Activated CD4-positive, CD25-positive, alpha-beta regulatory T cell (primary cell): ENCODE measurements at places on chromosomes 5 and 9.

DNA sequence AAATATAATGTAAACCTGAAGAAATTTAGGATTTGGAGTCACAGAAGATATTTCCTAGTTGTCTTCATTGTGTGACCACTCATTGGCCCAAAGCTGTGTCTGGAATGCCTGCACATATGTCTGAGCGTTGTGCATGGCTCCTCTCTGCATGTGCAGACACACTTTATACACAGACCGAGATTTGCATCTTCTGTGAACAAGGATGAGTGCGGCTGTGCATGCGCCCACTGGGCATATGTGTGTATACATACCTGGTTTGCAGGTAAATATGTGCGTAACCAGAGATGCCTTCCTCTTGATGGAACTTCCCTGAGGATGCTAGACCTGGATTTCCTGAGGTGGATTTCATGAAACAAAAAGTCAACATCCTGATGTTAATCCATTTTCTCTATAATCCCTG lies 19.1 kb downstream of the PHF2 start:
- DNase-seq, result no peak

DNA sequence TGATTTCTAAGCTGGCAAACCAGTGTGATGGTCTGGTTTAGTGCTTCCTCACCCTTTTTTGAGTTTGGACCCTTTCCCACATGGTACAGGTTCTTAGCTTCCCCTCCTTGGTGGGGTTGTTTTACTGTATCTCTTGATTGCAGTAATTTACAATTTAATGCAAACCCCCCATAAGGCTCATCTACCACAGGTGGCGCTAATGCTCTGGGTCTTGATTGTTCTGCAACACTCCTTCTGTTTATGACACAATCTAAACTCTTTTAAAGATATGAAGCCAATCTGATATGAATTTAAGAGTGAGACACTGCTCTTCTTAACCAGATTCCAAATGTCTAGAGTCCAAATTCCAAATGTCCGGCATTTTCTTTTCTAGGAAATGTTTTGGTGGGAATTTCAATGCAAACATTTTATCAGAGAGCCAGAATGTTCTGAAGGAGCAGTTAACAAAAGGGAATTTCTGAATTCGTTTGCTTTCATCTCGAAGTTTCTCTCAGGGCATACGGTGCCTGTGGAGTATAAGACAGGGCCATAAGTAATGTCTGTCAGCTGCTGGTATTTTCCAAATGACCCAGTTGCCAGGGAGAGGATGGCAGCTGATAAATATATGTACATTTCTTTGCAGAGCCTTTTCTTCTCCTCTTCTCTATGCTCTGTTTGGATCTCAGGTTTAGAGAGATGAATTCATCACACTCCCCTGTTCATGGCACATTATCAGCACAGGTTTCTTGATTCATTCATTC lies 246.8 kb downstream of the ARHGAP26 start:
- DNase-seq, result no peak

GRCh38 chr9:133560311-133560710 lies 25.8 kb downstream of the ADAMTSL2 start:
- DNase-seq, result no peak

DNA sequence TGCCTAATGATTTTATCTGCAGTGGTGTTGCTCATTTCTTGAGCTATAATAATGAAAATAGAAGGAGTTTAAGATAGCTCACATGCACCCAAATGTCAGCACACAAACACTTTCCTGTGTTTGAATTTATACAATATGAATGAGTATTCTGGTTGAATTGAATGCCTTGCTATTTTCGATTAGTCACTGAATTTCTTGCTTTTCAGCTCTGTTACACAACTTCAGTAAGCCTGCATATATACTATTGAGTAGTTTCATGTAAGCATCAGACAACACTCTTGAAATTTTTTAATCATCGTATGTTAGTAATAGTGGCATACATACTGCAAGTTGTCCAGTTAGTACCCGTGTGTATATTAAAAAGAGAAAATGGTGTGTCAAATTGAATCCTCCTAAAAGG lies 281.5 kb upstream of the GRIA1 start:
- DNase-seq, result no peak

DNA sequence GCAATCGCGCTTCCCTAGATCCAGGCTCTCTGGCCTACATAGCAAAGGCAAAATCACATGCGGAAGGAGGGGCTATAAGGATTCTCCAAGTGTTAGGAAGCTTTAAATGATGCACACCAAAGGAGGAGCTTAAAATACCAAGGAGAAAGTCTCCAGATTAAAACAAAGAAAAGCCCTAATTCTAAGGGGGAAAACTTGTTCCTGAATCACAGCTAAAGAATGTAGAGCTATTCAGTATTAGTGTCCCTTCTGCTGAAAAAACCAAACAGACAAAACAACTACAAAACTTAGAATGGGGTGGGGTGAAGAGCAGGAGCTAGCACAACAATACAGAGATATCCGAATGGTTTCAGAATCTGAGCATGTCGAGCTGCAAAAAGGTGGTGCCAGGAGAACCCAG lies 213.7 kb downstream of the DCP2 start:
- no peak for DNase-seq

DNA sequence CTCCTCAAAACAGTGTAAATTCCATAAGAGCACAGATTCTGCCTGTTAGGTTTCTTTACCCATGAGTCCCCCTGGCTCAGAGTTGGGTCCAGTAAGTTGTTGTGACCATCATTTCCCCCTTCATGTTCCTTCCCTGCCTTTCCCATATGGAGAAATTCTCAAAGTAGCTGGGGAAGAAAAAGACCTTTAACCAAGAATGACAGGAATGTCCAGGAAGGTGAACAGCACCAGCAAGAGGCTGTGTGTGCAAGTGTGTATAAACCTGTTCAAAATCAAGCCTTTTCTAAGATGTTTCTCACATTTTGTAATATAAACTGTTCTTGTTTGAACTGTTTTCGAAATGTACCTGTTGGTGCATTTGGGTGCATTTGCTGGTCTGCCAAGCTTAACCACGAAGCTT lies 238.2 kb downstream of the SLIT3 start:
- no peak for DNase-seq

DNA sequence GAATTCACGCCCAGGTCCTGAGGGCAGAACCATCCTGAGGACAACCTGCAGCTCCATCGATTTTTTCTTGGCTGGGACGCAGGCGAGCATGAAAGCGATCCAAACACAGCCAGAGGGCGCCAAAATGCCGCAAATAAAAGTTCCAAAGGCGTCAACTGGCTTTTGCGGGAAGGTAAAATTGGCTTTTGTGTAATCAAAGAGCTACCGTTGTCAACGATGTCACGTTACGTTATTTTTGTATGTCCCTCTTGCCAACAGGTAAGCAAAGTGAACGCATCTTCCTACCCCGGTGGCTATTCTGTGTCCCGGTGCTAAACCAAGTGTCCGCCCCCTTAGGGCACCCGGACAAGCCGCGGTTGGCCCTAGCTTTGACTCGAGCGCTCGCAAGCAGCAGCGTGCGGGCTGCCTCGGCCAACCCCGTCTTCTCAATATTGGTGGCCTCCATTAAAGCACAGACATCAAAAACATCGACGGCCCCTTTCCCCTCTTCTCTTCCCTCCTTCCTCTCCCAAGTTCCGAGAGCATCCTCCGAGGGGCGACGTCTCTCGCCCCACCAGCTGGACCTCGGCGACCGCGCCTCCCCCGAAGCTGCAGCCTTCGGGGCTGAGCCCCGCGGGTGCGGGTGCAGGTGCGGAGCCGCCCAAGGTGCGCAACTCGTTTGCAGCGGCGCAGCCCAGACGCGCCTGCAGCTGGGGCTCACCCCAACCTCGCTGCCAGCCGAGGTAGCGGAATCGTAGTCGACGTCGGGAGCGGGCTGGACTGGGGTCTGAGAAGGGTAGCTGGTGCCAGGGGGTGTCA lies 1.1 kb upstream of the BASP1 start:
- no peak for DNase-seq

GRCh38 chr5:57338068-57338867 lies 144.3 kb downstream of the ACTBL2 start:
- no peak for DNase-seq

DNA sequence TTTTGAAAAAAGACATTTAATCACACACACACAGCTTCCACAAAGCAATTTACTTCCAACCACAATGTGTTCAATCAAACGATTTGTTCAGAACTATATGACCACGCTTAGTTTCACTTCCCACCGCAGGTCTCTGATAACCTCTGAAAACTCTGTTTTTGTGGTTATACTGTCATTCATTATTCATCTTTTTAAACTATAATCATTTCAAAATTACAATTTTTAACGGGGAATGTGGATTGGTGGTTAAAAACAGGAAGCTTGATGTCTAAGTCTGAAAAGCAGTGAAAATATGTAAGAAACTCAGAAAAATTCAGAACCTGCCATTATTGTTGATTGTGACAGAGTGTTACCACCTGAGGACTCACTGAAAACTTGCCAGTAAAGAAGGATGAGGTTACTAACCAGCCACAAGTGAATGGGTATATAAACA lies 12.7 kb upstream of the TMEM174 start:
- DNase-seq, result no peak

DNA sequence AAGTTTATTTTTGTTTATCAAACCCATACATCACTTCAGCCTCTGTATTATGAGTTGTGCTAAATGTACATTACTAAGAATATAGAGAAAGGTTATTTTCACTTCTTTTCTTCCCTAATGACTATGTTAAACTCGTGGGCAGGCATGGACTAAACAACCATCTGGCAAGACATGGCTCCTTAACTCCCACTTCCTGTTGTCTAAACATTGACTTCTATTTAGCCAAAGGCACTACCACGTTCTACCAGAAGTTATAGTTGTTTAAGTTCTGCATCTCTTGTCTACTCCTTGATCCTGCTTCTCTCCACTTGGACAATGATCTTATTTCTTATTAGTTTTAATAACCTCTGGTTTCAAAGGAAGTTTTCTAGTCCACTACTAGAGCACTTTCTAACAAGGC lies 136.1 kb downstream of the MACIR start:
- DNase-seq, result no peak

DNA sequence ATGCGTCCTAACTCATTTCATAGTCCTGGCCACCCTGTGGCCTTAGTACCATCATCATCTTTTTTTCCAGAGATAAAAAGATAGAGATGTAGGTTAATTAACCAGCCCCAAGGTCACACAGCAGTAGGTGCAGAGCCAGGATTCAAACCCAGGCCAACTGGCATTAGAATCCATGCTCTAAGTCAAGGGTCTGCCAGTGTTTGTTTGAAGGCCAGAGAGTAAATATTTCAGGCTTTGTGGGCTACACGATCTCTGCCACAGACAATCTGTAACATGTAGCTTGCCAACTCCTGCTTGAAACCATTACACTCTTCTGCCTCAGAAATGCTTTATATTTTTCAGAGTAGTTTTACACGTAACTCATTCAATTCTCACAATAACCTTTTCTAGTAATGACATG lies 119.6 kb downstream of the EFNA5 start:
- no peak for DNase-seq

- no peak for DNase-seq
Observed at GRCh38 chr5:151961557-151961956, 36.9 kb upstream of the GLRA1 start.

DNA sequence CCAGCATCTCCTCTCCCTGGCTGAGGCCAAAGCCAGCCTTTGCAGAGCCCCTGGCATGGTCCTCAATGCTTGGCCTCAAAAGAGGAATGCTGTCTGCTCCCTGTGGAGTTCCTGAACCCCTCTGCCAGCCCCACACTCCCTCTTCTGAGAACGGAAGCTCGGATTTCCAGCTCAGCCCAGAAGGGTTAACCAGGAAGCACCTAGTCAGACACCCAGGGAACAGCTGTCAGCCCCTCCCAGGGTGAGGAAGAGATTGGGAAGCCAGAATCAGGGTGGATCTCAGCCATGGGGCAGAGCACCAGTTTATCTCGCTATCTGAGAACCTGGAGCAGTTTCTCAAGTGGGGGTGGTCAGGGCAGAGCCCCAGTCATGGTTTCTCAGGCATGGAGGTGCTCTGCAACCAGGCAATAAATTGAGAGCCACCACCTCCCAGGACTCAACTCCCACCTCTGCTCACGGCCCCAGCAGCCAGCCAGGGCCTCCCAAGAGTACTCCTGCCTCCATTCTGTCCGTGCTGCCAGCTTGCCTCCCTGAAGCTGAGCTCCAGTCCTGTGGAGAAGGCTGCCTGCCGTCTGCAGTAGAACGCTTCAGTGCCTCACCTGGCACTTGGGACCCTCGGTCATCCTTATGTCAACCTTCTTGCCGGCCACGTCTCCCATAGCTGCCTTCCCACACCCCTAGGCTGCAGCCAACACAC lies 7.6 kb downstream of the FOXE1 start:
- DNase-seq, result no peak

- DNase-seq, result no peak
Observed at GRCh38 chr5:167664222-167664804, 627.1 kb upstream of the WWC1 start.

- DNase-seq, result no peak
Observed at GRCh38 chr9:134566196-134566847, 75.3 kb upstream of the COL5A1 start.

DNA sequence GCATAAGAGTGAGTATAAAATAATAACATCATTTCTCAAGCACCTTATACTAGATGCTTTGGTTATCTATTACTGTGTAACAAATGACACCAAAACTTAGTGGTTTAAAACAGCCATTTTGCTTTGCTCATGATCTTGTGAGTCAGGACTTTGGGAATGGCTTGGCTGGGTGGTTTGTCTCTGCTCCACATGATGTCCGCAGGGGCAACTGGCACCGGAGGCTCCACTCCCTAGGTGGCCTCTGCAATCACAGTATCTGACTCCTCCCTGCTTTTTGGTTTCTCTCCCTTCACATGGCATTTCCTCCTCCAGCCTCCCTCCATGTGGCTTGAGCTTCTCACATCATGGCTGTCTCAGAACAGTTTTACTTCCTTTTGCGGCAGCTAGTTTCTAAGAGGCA lies 259.5 kb downstream of the GAS1 start:
- DNase-seq, result no peak

- DNase-seq, result no peak
Observed at GRCh38 chr9:116933251-116933650, 246.1 kb downstream of the TRIM32 start.

DNA sequence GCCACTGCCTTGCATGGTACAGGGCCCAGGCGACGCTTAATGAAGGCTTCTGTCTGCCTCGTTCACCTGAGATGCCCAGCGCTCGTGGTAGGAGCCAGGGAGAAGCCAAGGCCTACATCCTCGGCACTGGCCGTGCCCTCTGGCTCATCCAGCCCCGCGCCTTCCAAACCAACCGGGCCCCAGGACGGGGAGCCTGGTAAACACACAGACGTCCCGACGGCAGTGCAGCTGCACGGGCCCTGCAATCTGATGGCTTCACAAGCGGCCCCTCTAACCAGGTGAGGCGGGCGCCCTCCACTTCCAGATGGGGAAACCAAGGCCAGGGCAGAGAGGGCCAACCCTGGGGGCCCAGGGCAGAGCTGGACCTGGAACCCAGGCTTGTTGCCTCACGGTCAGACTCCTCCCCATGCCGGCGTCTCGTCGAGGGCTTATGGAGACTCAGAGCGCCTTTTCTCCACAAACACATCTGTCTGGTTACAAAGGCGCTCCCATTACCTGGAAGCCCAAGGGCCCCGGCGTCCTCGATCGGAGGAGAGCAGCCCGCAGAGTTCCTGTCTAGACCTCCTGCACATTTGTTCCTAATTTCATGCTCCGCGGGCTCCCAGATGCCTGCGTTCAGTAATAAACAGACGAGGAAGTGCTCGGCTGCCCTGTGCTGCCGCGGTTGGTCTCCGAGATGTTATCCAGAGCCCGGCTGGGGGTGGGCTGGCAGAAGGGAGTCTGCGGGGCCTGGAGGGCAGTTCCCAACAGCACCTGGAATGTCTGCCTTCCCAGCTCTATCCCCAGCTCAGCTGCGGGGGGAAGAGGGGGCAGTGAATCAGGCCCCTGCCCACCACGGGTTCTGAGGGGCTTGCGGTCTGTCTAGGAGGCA lies 23.5 kb downstream of the FAM163B start:
- DNase-seq, result no peak

- DNase-seq, result no peak
Observed at GRCh38 chr9:86098824-86099700, at the start of gene GOLM1. GOLM1 (minus strand) TSS chr9:86099558; CDS start chr9:86079320, 20,238 bp downstream.
